ENCODE measurements at places on chromosomes 11 and 22.

GRCh38 chr11:18493310-18493709 lies 33.4 kb downstream of the TSG101 start:
- no peaks in the 10 kb centered on the region for H3K27me3 ChIP-seq
- H3K27ac ChIP-seq: peak overlapping the region; percentile 87
- peak; percentile 81 for DNase-seq
- H3K36me3 ChIP-seq: no peaks in the 10 kb centered on the region
- H3K4me1 ChIP-seq: peaks cover 62% of the 10 kb centered on the region

GRCh38 chr11:60858236-60858635 lies 2.5 kb upstream of the PTGDR2 start:
- H3K4me1 ChIP-seq: peaks cover 8% of the 10 kb centered on the region
- no peaks in the 10 kb centered on the region for H3K27me3 ChIP-seq
- H3K4me3 ChIP-seq: no peak overlapping the region
- no peak overlapping the region for H3K27ac ChIP-seq
- no peak for DNase-seq
- no peaks in the 10 kb centered on the region for H3K36me3 ChIP-seq

GRCh38 chr11:30344085-30344484 lies 21.2 kb downstream of the ARL14EP start:
- no peaks in the 10 kb centered on the region for H3K36me3 ChIP-seq
- H3K27me3 ChIP-seq: no peaks in the 10 kb centered on the region
- no peak overlapping the region for H3K4me3 ChIP-seq
- no peak overlapping the region for H3K27ac ChIP-seq
- DNase-seq: no peak

DNA sequence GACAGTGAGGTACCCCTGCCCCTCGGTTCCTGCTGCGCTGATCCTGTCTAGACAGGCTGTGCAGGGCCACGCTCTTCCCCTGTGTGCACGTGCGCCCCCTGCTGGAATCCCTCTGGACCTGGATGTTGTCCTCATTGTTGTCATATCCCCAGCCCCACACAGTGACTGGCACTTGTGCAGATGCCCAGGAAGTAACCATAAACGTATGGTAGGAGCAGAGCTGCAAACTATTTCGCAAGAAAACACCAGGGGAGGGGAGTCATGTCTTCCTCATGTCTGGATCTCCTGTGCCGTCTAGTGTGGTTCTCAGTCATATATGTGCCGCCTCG lies 114.7 kb downstream of the CRYBB2 start:
- no peak overlapping the region for H3K4me3 ChIP-seq
- H3K4me1 ChIP-seq: no peaks in the 10 kb centered on the region
- peak; percentile 22 for DNase-seq

- no peaks in the 10 kb centered on the region for H3K4me1 ChIP-seq
- H3K4me3 ChIP-seq: no peak overlapping the region
- no peak for DNase-seq
- H3K27me3 ChIP-seq: no peaks in the 10 kb centered on the region
- no peak overlapping the region for H3K27ac ChIP-seq
- H3K36me3 ChIP-seq: no peaks in the 10 kb centered on the region
Observed at GRCh38 chr22:46783721-46784120, 21.3 kb downstream of the TBC1D22A start.

DNA sequence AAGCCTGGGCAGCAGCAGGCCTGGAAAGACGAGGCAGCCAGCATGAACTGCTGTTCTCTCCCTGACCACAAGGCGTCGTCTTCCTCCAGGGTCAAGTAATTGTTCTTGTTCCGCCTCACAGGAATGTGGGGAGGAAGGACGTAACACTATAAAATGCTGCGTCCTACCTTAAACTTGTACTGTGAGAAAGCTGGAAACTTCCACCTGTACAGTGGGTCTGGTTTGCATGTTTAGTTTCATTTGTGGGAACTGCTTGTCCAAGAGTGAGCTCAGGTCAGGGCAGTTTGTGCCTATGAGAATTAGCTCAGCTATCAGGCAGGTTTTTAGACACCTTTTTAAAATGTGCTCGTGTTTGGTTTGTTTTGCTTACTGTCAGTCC lies 55.2 kb downstream of the PANX1 start:
- peaks cover 30% of the 10 kb centered on the region for H3K36me3 ChIP-seq
- DNase-seq: peak; percentile 89
- no peak overlapping the region for H3K4me3 ChIP-seq
- no peak overlapping the region for H3K27ac ChIP-seq
- no peaks in the 10 kb centered on the region for H3K27me3 ChIP-seq

GRCh38 chr11:65516135-65516968 lies 8.5 kb upstream of the SCYL1 start:
- H3K36me3 ChIP-seq: no peaks in the 10 kb centered on the region
- H3K4me1 ChIP-seq: no peaks in the 10 kb centered on the region
- no peak overlapping the region for H3K27ac ChIP-seq
- DNase-seq: no peak
- H3K4me3 ChIP-seq: no peak overlapping the region
- H3K27me3 ChIP-seq: no peaks in the 10 kb centered on the region

GRCh38 chr22:19962909-19963806 lies 21.5 kb upstream of the TXNRD2 start:
- no peaks in the 10 kb centered on the region for H3K36me3 ChIP-seq
- H3K27ac ChIP-seq: peak overlapping the region; percentile 83
- peaks cover 21% of the 10 kb centered on the region for H3K4me1 ChIP-seq
- DNase-seq: peak; percentile 92
- H3K27me3 ChIP-seq: no peaks in the 10 kb centered on the region

DNA sequence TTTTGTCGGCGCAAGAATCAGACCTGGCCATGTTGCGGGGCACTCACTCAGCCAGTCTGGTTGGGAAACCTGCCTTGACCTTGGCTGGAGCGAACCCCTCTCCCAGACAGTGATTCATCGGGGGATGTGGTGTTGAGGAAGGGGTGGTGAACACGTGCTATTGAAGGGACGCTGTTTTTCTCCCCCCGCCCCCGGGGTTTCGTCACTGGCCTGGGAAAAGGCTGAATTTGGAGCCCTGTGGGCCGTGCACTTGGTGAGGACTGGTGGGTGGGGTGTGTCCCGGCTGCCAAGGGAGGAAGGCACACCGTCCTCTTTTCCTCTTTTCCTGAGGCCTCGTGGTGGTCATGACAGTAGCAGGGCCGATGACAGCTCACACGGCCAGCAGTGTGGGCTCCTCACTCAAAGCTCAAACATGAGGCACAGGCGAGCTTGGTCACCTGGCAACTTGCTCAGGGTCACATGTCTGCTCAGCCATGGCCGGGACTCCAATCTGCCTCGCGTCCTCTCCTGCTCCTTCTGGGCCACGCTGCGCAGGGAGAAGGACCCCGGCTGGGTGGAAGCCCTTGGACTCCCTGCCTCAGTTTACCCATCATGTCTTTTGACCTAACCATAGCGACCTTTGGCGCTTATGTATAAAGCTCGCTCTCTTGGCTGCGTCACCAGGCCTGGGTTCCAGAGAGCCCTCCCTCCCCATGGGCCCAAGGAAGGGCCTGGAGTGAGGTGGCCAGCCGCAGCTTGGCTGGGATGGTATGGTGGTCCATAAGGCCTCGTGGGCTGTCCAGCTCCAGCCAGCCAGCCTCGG lies 49.4 kb downstream of the SMIM38 start:
- no peak overlapping the region for H3K4me3 ChIP-seq
- H3K27ac ChIP-seq: no peak overlapping the region
- DNase-seq: no peak
- no peaks in the 10 kb centered on the region for H3K4me1 ChIP-seq
- no peaks in the 10 kb centered on the region for H3K27me3 ChIP-seq

- no peak overlapping the region for H3K27ac ChIP-seq
- H3K4me1 ChIP-seq: no peaks in the 10 kb centered on the region
- H3K36me3 ChIP-seq: no peaks in the 10 kb centered on the region
Observed at GRCh38 chr11:12195768-12196167, 85.4 kb downstream of the MICAL2 start.

- H3K4me1 ChIP-seq: no peaks in the 10 kb centered on the region
- H3K27me3 ChIP-seq: no peaks in the 10 kb centered on the region
- H3K36me3 ChIP-seq: no peaks in the 10 kb centered on the region
- no peak overlapping the region for H3K27ac ChIP-seq
Observed at GRCh38 chr11:63492441-63492840, 1.5 kb upstream of the PLAAT5 start.

DNA sequence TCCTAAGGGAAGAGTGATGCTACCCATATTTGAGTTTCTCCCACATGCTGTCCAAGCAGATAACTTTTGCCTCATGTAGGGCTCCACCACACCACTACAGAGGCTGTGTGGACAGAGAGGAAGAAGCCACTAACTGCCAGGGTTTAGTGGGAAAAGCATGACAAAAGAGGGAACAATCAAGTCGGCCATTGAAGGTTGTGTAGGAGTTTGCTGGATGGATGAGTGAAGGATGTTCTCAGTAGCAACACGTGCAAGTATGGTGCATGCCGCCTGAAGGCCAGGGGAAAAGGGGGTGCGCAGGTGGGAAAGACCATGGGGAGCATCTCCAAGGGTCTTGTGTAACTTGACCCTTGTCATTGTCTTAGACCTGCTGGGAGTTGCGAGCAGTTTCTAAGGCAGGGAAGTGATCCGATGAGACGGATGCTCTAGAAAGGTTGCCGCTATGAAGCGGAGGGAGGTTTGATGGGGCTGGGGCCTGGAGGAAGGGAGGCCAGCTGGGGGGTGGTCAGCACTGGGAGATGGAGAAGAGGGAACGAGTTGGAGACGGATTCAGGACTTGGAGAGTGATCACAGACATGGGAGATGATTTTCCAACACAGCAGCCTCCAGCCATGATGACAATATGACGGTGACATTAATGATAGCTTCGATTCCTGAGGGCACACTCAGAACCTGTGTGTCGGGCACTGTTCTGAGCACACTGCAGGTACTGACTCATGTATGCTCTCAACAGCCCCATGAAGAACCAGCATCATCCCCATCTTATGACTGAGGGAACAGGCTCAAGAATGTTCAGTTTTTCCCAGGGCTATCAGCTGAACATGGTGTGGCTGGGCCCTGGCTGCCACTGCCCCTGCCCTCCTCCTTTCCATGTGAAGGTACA lies 53.7 kb downstream of the CD6 start:
- H3K4me1 ChIP-seq: no peaks in the 10 kb centered on the region
- H3K27ac ChIP-seq: no peak overlapping the region
- H3K27me3 ChIP-seq: peaks cover 28% of the 10 kb centered on the region
- DNase-seq: no peak

DNA sequence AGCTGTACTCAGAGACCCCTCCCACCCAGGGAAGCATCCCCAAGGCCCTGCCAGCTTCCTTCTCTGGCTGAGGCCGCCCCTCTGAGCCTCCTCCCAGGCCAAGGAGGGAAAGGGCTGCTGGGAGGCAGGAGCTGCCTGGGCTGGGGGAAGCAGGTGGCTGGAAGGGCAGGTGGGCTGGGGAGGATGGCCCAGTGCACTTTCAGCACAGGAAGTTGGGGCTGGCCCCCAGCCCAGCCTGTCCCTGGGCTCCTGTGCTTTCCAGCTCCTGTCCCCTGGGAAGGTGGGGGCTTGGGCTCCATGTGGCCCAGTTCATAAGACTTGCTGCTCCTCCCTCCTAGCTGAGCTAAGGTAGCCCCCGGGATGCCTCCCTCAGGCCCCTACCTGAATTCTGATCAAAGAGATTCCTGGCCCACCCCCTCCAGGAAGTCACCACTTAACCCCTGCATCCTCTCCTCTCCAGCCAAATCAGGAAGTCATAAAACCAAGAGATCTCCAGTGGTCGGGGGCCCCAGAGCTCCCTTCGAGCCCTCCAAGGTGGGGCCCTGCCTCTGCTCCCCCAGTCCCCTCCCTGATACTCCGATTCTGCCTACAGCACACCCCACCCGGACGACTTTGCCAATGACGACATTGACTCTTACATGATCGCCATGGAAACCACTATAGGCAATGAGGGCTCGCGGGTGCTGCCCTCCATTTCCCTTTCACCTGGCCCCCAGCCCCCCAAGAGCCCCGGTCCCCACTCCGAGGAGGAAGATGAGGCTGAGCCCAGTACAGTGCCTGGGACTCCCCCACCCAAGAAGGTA lies 4.9 kb downstream of the PPP1CA start:
- H3K4me3 ChIP-seq: no peak overlapping the region
- no peak for DNase-seq
- no peak overlapping the region for H3K27ac ChIP-seq
- peaks cover 24% of the 10 kb centered on the region for H3K36me3 ChIP-seq
- no peaks in the 10 kb centered on the region for H3K27me3 ChIP-seq
- peaks cover 11% of the 10 kb centered on the region for H3K4me1 ChIP-seq

DNA sequence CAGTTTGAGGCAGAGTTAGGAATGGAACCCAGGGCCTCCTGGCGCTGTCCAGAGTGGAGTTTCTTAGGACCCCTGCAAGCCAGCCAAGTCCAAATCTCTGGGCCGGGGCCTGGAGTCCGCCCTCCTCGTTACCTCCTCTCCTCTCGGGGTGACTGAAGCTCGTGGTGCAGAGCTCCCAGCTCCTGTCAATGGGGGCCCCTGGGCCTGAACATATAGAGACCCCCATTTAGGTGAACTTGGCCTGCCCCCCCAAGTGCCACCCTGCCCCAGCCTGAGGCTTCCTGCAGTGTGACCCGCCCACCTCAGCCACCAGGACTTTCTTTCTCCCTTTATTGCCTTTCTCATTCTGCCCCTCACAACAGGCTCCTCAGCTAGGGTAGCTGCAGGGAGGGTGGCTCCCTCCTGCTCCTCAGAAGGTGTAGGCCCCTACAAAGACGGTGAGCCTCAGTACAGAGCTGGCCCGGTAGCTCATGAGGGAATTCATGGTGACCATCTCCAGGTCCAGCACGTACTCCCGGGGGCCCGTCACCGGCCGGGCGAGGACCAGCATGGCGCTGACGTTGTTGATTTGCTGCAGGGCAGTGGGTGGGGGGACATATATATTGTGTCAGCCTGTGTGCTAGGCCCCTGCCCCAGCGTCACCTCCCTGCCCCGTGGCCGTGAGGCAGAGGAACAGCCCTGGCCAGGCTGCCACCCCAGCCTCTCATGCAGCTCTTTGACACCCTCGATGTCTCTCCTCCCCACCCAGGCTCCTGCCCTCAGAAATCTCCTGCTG lies 5.9 kb downstream of the EFEMP2 start:
- no peak overlapping the region for H3K27ac ChIP-seq
- DNase-seq: no peak
- no peak overlapping the region for H3K4me3 ChIP-seq
- H3K27me3 ChIP-seq: no peaks in the 10 kb centered on the region

DNA sequence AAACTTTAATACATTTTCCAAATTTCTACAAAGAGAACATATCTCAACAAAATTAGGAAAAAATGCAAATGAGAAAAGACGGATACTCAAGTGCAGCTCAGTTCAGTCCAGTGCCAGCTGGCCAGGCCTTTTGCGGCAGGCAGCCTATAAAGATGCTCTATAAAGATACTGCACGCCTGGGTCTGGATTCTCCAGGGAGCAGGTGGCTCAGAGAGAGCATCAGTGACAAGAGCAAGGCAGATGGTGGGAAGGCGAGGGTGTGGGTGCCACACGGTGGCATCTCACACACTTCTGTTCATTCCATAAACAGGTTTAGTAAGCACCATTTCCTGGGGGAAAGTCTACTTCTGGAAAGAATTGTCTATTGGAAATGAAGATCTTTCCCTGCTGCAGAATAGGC lies 18.1 kb upstream of the SCN3B start:
- H3K27me3 ChIP-seq: peaks cover 86% of the 10 kb centered on the region
- no peak overlapping the region for H3K4me3 ChIP-seq
- H3K36me3 ChIP-seq: no peaks in the 10 kb centered on the region
- no peaks in the 10 kb centered on the region for H3K4me1 ChIP-seq
